ENCODE measurements at places on chromosomes 16 and 17.

DNA sequence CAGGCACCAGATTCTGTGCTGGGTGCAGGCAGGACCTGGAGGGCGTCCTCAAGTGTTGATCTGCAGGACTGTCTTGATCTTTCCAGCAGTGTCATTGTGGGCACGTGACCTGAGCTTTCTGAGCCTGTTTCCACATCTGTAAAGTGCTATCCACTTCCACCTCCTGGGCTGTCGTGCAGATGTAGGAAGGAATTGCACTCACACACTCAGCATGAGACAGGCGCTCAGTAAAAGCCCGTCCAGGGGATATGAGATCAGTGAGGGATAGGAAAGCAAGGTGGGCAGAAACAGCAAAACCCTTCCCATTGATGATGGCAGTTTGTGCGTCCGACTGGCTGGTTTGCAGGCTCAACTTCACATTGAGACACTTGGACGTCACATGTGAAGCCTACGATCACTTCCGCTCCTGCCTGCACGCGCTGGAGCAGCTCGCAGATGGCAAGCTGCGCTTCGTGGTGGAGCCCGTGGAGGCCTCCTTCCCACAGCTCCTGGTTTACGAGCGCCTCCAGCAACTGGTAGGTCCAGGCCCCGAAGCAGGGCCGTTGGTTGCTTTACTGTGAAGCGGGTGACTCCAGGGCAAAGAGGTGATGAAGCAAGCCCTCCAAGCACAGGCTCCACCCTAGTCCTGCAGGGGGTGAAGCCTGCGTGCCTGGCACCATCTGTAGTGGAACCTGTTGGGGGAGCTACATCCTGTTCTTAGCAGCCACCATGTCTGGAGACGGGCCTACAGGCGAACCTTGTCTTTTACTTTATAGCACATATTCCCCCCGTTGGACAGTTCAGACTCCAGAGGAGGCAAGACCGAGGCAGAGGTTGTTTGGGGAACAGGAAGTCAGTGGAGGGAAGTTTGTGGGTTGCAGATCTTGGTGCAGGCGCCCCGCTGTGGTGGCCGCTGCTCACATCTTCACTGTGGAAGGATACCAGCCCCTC is 23.0 kb downstream of the METTL22 start:
- no peak for DNase-seq

DNA sequence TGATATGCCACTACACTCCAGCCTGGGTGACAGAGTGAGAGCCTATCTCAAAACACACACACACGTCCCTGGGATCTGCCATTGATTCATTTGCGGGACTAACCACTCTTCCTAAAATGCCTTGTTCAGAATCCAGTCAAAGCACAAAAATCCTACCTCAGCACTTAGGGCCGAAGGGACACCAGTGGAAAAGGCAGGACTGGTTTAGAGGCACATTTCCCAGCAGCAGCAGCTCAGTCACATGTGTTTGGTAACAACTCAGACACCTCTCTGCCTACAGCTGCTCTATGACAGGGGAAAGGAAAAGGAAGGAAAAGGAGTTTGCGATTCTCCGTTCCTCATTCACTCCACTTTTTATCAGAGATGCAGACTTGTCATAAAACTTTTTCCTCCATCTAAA is 12.2 kb downstream of the KNOP1 start:
- DNase-seq, result no peak

DNA sequence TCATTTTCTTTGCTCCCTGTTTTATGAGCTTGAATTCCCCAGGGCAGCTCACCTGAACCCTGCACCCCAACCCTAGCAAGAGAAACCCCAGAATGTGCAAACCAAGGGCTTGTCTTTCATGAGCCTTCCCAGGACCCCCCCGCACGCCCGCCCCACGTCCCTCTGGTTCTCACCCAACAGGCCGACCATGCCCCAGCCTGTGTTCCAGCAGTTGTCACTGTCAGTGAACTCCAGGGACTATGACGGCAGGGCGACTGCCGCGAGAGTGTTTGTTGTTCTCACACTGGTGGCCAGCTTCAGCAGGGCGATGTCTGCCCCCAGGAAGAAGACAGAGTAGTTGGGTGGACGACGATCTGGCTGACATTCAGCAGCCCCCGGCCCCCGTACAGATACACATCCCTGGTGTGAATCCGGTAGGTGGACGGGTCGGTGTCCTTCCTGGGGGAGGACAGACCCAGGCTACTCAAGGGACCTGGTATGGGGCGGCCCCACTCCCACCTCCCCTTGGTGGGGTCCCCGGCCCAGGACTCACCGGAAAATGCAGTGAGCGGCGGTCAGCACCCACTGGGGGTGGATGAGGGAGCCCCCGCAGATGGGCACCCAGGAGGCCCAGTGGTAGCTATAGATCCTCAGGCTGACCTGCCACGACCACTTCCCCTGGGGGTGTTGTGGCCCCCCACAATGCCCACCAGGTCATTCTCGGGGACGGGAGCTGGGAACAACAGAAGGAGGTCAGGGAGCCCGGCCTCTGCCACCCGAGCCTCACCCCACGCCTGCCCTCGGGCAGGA is 20.1 kb downstream of the TPSD1 start:
- no peak for DNase-seq

- no peak for DNase-seq
Observed at GRCh38 chr17:12320286-12320685, 299.6 kb downstream of the MAP2K4 start.

- DNase-seq, result no peak
Observed at GRCh38 chr16:57150682-57151330, 35.0 kb downstream of the PSME3IP1 start.

GRCh38 chr17:42392692-42393415 is 4.6 kb upstream of the STAT3 start:
- DNase-seq, result no peak
